ENCODE measurements at places on chromosomes 3 and 15. TPM values are rescaled to one million over a fixed set of nuclear protein-coding genes. Genes with fewer than 3 reads are reported as not detected.

GRCh38 chr15:71387810-71388209 is 272.5 kb downstream of the THSD4 start:
- no peak overlapping the region for H3K27ac ChIP-seq
- no peaks in the 10 kb centered on the region for H3K36me3 ChIP-seq
- no peak for DNase-seq
- peaks cover 5% of the 10 kb centered on the region for H3K4me1 ChIP-seq

PIK3R4 gene
- polyA plus RNA-seq, result 19.4 TPM

- no peaks in the 10 kb centered on the region for H3K36me3 ChIP-seq
- H3K27ac ChIP-seq, result no peak overlapping the region
- DNase-seq, result no peak
- no peaks in the 10 kb centered on the region for H3K27me3 ChIP-seq
Measured at GRCh38 chr3:145519398-145520047, 641.5 kb downstream of the PLOD2 start.

DNA sequence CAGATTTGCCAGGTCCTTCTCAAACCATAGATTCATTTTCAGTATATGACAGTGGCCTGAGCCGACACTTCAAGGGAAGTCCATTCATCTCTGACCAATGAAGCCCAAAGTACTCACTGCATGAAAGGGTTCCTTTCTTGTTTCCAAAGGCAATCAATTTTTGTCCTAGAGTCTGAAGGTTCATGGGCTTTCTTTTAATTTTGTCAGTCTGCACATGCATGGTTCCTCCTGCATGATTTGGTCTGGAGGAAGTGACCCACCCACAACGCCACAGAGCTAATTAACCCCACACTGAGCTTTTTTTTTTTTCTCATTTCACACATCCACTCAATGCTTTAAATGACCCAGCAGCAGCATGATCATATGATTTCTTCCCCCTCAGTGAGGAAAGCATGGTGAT is 216.4 kb downstream of the TIGIT start:
- H3K4me3 ChIP-seq, result no peak overlapping the region
- no peaks in the 10 kb centered on the region for H3K27me3 ChIP-seq
- no peak for DNase-seq
- peaks cover 4% of the 10 kb centered on the region for H3K4me1 ChIP-seq
- no peaks in the 10 kb centered on the region for H3K36me3 ChIP-seq
- no peak overlapping the region for H3K27ac ChIP-seq

GRCh38 chr3:9075762-9076161 is 112.5 kb upstream of the RAD18 start:
- DNase-seq, result no peak
- no peaks in the 10 kb centered on the region for H3K27me3 ChIP-seq
- no peaks in the 10 kb centered on the region for H3K36me3 ChIP-seq
- no peak overlapping the region for H3K4me3 ChIP-seq

DNA sequence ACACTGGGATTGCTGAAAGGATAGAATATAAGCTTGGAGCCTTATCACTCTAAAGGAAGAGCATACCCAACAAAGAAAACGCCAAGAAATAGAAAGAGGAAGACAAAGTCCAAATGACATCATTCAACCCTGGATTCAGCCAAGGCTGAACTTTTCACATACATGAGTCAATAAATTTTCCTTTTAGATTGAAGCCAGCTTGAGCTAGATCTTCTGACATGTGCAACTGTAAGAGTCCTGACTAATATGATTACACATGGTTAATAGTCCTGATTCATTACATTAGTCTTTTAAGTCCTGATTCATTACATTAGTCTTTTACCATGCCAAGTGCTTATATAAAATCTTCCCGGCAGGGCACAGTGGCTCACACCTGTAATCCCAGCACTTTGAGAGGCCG is 13.6 kb upstream of the DENND6A start:
- no peak overlapping the region for H3K4me3 ChIP-seq
- peaks cover 6% of the 10 kb centered on the region for H3K4me1 ChIP-seq
- no peaks in the 10 kb centered on the region for H3K36me3 ChIP-seq

DNA sequence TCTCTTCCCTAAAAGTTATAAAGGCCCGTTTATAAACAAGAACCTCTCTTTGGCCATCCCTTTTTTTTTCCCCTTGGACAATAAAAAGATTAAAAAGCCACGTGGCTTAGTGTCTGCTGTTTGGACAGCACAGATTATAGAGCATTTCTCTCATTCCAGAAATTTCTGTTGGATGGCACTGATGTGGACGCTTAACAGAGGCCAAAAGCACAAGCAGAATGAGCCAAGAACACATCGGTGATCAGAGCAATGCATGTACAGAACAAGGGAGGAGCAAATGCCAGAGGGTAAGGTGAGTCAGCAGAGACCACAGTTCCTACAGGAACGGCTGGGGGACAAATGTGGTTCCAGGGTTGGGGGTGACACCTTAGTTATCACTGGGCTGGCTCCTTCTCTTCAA is 30.3 kb upstream of the CTNNB1 start:
- H3K27me3 ChIP-seq, result peaks cover 21% of the 10 kb centered on the region
- H3K4me1 ChIP-seq, result peaks cover 20% of the 10 kb centered on the region
- no peak for DNase-seq
- no peak overlapping the region for H3K27ac ChIP-seq

DNA sequence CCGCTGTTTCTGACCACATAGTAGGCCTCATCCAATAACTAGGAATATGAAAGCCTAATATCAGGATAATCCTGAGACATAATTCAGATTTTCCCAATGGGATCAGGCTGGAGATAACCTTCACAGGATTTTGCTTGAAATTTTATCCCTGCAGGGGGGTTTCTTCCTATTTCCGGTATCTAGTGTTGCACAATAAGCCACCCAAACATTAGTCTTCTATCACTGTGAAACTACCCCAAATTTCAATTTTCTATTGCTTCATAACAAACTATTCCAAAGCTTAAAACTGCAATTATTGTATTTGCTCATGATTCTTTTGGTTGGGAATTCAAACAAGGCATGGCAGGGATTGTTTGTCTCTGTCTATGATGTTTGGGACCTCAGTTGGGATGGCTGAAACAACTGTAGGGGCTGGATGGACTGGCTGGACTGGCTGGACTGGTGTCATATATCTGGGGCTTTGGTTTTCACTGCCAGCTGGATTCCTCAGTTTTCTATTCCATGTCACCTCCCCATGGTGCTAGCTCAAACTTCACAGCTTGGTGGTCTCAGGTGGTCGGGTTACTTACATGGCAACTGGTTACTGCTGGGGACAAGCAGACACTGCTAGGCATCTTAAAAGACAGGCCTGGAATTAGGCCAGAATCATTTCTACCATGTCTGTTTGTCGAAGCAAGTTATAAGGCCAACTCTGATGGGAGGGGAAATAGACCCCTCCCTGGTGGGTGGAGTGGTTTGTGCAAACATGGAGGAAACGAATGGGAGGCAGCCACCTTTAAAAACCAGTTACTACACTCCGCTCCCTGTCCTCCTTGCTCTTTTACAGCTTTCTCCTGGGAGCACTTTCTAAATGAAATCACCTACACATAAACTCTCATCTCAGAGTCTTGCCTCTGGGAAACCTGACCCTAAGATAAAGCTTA is 88.2 kb upstream of the STT3B start:
- H3K27me3 ChIP-seq, result no peaks in the 10 kb centered on the region
- peak overlapping the region; percentile 3 for H3K27ac ChIP-seq
- no peaks in the 10 kb centered on the region for H3K36me3 ChIP-seq
- no peak for DNase-seq
- no peak overlapping the region for H3K4me3 ChIP-seq

GASK1A gene
- polyA plus RNA-seq, result not detected

GRCh38 chr3:176939022-176939817 is 258.1 kb downstream of the TBL1XR1 start:
- no peak overlapping the region for H3K27ac ChIP-seq
- H3K4me1 ChIP-seq, result peaks cover 2% of the 10 kb centered on the region
- DNase-seq, result no peak
- H3K27me3 ChIP-seq, result peaks cover 8% of the 10 kb centered on the region

DNA sequence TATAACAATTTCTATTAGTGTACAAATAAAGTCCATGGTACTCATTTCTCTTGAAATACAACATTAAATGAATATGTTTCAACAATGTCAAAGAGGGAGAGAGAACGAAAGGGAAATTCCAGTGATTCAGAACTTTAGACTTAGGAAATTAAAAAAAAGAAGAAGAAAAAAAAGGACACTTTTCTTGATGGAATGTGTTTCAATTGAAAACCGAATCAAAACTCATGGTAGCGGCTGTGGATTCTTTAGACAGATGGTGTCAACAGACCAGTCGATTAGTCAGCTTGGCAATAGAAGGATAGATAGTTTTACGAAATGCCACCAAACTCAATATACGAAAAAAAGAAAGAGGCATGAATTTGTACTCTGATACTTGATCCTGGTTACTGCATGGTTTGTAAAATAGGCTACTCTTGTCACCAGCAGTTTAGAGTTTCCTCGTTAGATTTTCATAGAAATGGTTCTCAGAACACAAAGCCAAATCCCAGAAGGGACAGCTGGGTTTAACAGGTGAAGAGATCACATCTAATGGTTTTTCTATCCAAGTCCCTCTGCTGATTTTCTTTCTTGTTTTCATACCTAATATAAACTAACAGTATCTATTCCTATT is 793.5 kb downstream of the ROBO1 start:
- H3K36me3 ChIP-seq, result no peaks in the 10 kb centered on the region
- H3K4me3 ChIP-seq, result no peak overlapping the region
- no peak for DNase-seq
- H3K27ac ChIP-seq, result no peak overlapping the region
- no peaks in the 10 kb centered on the region for H3K4me1 ChIP-seq

DNA sequence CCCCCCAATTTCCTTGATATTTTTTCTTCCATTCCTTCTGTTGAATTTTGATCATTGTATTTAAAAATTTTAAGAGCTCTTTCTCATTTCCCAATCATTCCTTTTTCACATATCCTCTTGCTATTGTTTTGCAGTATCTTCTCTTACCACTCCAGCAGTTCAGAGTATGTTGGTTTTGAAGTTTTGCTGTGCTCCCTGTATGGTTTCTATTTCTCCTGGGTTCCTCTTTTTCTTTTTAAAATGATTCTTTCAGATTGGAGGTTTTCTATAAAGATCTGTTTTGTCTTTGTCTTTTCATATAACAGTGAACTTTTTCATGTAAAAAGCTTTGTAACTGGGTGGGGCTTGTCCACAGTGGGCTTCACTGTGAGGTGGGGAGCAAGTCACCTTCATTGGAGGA is 12.8 kb downstream of the USP3 start:
- H3K36me3 ChIP-seq, result no peaks in the 10 kb centered on the region
- H3K4me3 ChIP-seq, result peak overlapping the region; percentile 65
- no peak for DNase-seq
- H3K4me1 ChIP-seq, result peaks cover 98% of the 10 kb centered on the region
- peak overlapping the region; percentile 34 for H3K27ac ChIP-seq
- H3K27me3 ChIP-seq, result no peaks in the 10 kb centered on the region

TNNC1 gene
- polyA plus RNA-seq, result 0.90 TPM

DNA sequence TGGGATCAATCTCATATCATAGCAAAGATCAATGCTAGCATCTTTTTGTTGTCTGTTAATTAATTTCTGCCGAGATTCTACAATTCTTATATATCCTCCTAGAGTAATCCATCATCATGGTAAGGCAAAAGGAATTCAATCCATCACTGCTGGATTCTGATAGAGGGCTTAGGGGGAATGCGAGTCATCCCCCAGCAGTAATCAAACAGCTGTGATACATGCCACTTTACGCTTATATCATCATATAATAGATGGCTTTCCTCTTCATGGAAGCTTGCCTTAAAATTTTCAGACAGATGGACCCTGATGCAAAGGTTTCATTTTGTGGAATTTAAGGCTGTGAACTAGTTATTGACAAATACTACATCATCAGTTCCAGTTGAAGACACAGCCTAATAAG is 645.9 kb downstream of the CADM2 start:
- H3K4me3 ChIP-seq, result no peak overlapping the region
- H3K4me1 ChIP-seq, result no peaks in the 10 kb centered on the region
- no peak for DNase-seq
- no peaks in the 10 kb centered on the region for H3K36me3 ChIP-seq

CAV3 gene
- polyA plus RNA-seq, result not detected

GREM1 gene
- polyA plus RNA-seq, result not detected

- no peak overlapping the region for H3K27ac ChIP-seq
- no peaks in the 10 kb centered on the region for H3K4me1 ChIP-seq
- DNase-seq, result no peak
- no peak overlapping the region for H3K4me3 ChIP-seq
- H3K27me3 ChIP-seq, result peaks cover 11% of the 10 kb centered on the region
- no peaks in the 10 kb centered on the region for H3K36me3 ChIP-seq
Measured at GRCh38 chr3:169133178-169134161, 530.0 kb downstream of the MECOM start.

UROC1 gene
- polyA plus RNA-seq, result 0.21 TPM

DNA sequence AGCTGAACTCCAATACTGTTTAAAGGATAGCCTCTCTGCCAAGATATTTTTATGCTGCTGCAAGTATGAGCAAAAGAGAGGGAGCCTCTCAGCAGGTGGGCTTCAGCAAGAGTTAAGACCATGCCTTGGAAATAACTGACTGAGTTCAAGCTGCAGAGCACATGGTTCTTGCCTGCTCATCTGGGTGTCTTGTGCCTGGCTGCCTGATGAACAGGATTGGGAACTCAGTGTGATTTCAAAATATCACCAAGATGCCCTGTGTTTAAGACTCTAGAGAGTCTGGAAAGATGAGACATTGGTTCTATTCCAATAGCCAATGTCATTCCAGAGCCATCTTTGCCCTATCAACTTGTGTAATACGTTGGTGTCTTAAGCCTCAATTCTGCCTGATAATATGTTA is 147.5 kb upstream of the VEPH1 start:
- no peak overlapping the region for H3K27ac ChIP-seq
- H3K27me3 ChIP-seq, result peaks cover 5% of the 10 kb centered on the region
- no peaks in the 10 kb centered on the region for H3K36me3 ChIP-seq
- DNase-seq, result no peak

DNA sequence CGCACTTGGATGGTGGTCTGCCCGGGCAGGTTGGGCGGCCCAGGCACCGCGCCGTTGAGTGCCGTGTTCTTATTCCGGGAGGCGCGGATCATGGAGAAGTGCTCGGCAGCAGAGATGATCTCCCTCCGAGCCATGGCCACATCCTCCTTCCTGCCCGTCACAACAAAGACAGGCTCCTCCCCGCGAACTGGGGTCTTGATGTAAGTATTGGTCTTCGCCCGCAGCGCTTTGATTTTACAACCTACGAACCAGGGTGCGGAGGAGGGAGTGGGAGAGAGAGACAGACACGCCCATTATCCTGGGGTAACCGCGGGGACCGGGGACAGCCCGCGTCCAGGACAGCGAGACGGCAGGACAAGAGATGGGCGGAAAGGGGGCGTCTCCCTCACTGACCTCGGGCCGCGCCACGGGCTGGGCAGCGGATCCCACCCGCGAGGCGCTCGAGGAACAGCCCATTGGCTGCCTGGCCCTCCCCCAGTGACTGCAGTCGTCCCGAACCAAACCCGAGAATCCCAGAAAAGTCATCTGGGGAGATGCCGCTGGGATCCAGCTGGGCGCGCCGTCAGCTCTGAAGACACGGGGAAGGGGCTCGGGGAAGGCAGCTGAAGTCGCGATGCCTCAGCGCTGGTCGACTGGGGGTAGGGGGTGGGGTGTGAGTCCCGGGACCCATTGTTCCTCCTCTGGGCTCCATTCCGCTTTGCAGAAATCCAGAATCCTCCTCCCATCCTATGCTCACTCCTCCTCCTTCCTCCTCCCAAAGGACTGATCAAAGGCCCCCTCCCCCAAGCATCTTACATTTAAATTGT is 1.2 kb downstream of the MEX3B start:
- no peak overlapping the region for H3K27ac ChIP-seq
- no peaks in the 10 kb centered on the region for H3K36me3 ChIP-seq
- peaks cover 10% of the 10 kb centered on the region for H3K4me1 ChIP-seq
- H3K4me3 ChIP-seq, result peak overlapping the region; percentile 84

- H3K4me1 ChIP-seq, result peaks cover 32% of the 10 kb centered on the region
- no peak overlapping the region for H3K4me3 ChIP-seq
- no peaks in the 10 kb centered on the region for H3K36me3 ChIP-seq
- H3K27me3 ChIP-seq, result no peaks in the 10 kb centered on the region
- DNase-seq, result peak; percentile 74
Measured at GRCh38 chr3:60017631-60018030, 967.8 kb upstream of the CFAP20DC start.

Data from naive thymus-derived CD8-positive, alpha-beta T cell (primary cell).